T-helper 17 cell (primary cell): ENCODE measurements at places on chromosomes 7 and 10.

- H3K4me1 ChIP-seq = no peaks in the 10 kb centered on the region
- DNase-seq = no peak
- H3K27ac ChIP-seq = no peak overlapping the region
- no peaks in the 10 kb centered on the region for H3K27me3 ChIP-seq
- H3K36me3 ChIP-seq = no peaks in the 10 kb centered on the region
Measured at GRCh38 chr7:94314413-94315410, 80.0 kb upstream of the COL1A2 start.

- DNase-seq = no peak
- peaks cover 2% of the 10 kb centered on the region for H3K4me1 ChIP-seq
- H3K27me3 ChIP-seq = peaks cover 2% of the 10 kb centered on the region
- H3K36me3 ChIP-seq = no peaks in the 10 kb centered on the region
- no peak overlapping the region for H3K27ac ChIP-seq
- H3K4me3 ChIP-seq = no peak overlapping the region
Measured at GRCh38 chr10:16586358-16587138, 64.9 kb upstream of the C1QL3 start.

DNA sequence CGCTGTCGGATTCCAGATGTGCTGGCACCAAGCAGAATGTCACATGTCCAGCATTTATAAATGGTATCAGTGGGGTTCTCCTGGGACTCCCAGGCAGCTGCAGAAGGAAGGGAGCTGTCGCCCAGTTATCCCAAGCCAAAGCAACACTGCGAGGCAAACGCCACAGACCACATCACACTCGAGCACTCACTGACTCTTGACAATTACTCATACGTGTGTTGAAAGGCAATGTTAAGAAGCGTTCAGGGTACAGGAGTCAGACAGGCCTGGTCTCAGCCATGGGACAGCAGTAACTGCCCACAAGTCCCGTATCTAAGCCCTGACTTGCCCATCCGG, 113.4 kb downstream of the DIP2C start:
- no peak overlapping the region for H3K27ac ChIP-seq
- no peaks in the 10 kb centered on the region for H3K36me3 ChIP-seq
- peaks cover 34% of the 10 kb centered on the region for H3K27me3 ChIP-seq
- H3K4me3 ChIP-seq = no peak overlapping the region
- DNase-seq = no peak

GRCh38 chr7:41699516-41699915, 3.4 kb downstream of the INHBA start:
- H3K27me3 ChIP-seq = peaks cover 54% of the 10 kb centered on the region
- H3K27ac ChIP-seq = no peak overlapping the region
- DNase-seq = no peak
- H3K4me1 ChIP-seq = peaks cover 2% of the 10 kb centered on the region

GRCh38 chr10:10897400-10897799, 120.3 kb upstream of the CELF2 start:
- no peak for DNase-seq
- peaks cover 8% of the 10 kb centered on the region for H3K27me3 ChIP-seq
- H3K27ac ChIP-seq = no peak overlapping the region
- H3K4me3 ChIP-seq = no peak overlapping the region

GRCh38 chr7:77331938-77332695, 84.0 kb downstream of the GSAP start:
- peaks cover 32% of the 10 kb centered on the region for H3K4me1 ChIP-seq
- no peaks in the 10 kb centered on the region for H3K36me3 ChIP-seq
- H3K4me3 ChIP-seq = no peak overlapping the region
- H3K27me3 ChIP-seq = no peaks in the 10 kb centered on the region
- no peak for DNase-seq
- no peak overlapping the region for H3K27ac ChIP-seq

GRCh38 chr7:44618753-44619152, 12.3 kb downstream of the OGDH start:
- H3K27me3 ChIP-seq = no peaks in the 10 kb centered on the region
- DNase-seq = no peak
- peaks cover 5% of the 10 kb centered on the region for H3K36me3 ChIP-seq

- peaks cover 5% of the 10 kb centered on the region for H3K4me1 ChIP-seq
- H3K27me3 ChIP-seq = peaks cover 58% of the 10 kb centered on the region
- H3K27ac ChIP-seq = no peak overlapping the region
- no peak for DNase-seq
- no peak overlapping the region for H3K4me3 ChIP-seq
Measured at GRCh38 chr10:49595713-49596492, 14.2 kb upstream of the SLC18A3 start.

GRCh38 chr10:30589441-30589840, 40.1 kb downstream of the LYZL2 start:
- peaks cover 18% of the 10 kb centered on the region for H3K27me3 ChIP-seq
- peaks cover 5% of the 10 kb centered on the region for H3K4me1 ChIP-seq
- H3K36me3 ChIP-seq = peaks cover 5% of the 10 kb centered on the region
- no peak overlapping the region for H3K27ac ChIP-seq
- DNase-seq = no peak

- no peak for DNase-seq
- no peak overlapping the region for H3K4me3 ChIP-seq
- H3K4me1 ChIP-seq = no peaks in the 10 kb centered on the region
- no peaks in the 10 kb centered on the region for H3K36me3 ChIP-seq
- no peak overlapping the region for H3K27ac ChIP-seq
Measured at GRCh38 chr10:12910835-12911234, 90.7 kb downstream of the CCDC3 start.

DNA sequence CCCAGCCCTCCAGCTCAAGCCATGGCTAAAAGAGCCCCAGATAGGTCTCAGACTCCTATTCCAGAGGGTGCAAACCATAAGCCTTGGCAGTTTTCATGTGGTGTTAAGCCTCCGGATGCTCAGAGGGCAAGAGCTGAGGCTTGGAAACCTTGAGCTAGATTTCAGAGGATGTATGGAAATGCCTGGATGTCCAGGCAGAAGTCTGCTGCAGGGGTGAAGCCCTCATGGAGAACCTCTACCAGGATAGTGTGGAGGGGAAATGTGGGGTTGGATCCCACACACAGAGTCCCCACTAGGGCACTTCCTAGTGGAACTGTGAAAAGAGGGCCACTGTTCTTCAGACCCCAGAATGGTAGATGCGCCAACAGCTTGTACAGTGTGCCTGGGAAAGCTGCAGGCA, 13.2 kb upstream of the HPSE2 start:
- no peaks in the 10 kb centered on the region for H3K4me1 ChIP-seq
- no peak overlapping the region for H3K4me3 ChIP-seq

DNA sequence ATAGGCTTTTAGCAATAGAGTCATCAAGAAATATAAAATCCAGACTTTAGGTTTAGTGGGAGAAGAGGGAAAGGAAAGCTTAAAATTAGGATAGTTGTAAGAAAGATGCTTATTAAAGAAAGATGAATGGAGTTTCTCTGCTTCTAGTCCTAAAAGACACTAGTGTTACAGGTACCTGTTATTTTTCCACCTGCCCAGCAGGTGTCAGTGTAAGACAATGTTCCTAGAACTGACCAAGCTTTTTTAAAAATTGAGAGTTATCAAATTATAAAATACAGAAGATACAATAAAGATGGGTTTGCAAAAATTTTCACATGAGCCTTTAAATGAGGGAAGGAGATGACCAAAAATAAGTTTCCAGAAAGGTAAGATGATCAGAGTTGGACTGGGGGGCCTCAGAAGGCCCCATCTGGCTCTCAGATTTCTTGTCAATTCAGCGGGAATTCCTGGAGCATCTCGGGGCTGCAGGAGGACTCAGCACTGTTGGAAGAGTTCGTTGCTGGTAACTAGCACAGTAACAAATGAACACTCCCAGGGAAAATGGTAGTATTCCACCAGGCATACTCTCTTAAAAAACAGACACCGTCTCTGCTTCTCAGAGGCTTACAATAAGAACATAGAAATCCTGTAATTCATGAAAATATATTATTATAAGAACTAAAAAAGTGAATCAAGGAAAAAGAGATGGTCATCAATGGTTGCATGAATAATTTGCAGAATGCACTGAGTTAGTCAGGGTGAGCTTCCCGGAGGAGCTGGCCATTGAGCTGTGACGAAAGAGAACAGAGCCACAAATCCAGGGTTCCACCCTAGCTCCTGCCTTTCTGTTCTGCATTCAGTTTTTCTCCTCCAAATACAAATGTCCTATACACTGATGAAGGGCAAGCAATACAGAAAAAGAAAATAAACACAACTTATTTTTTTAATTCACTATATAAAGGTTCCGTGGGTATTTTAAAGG, 71.8 kb upstream of the PIK3CG start:
- H3K36me3 ChIP-seq = no peaks in the 10 kb centered on the region

GRCh38 chr7:156886020-156886795, 6.8 kb downstream of the LMBR1 start:
- H3K4me1 ChIP-seq = peaks cover 30% of the 10 kb centered on the region
- no peak for DNase-seq
- peaks cover 2% of the 10 kb centered on the region for H3K36me3 ChIP-seq

- H3K27ac ChIP-seq = no peak overlapping the region
- H3K4me1 ChIP-seq = no peaks in the 10 kb centered on the region
- no peaks in the 10 kb centered on the region for H3K27me3 ChIP-seq
- DNase-seq = no peak
- no peaks in the 10 kb centered on the region for H3K36me3 ChIP-seq
- H3K4me3 ChIP-seq = no peak overlapping the region
Measured at GRCh38 chr7:71659622-71660021, 527.7 kb downstream of the GALNT17 start.

DNA sequence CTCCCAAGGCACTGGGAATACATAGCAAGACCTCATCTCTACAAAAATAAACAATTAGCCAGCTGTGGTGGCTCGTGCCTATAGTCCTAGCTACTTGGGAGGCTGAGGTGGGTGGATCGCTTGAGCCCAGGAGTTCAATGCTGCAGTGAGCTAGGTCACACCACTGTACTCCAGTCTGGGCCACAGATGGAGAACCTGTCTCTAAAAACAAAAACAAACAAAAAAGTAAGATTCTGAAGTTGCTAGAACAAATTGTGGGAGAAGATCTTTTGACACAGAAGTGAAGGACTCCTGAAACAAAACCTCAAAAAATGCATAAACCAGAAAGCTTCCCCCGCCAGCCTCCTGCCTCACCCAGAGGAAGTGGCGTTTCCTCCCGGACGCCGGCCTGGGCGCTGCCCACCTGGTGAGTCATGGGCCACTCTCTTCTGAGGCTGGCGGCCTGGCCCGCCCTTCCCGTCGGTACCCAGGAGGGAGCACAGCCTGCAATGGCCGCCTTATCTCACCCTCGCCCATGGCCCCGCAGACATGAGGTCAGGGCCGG, 25.4 kb upstream of the ELN start:
- no peak for DNase-seq
- peaks cover 12% of the 10 kb centered on the region for H3K27me3 ChIP-seq
- no peaks in the 10 kb centered on the region for H3K36me3 ChIP-seq
- H3K27ac ChIP-seq = no peak overlapping the region
- H3K4me1 ChIP-seq = peaks cover 12% of the 10 kb centered on the region

DNA sequence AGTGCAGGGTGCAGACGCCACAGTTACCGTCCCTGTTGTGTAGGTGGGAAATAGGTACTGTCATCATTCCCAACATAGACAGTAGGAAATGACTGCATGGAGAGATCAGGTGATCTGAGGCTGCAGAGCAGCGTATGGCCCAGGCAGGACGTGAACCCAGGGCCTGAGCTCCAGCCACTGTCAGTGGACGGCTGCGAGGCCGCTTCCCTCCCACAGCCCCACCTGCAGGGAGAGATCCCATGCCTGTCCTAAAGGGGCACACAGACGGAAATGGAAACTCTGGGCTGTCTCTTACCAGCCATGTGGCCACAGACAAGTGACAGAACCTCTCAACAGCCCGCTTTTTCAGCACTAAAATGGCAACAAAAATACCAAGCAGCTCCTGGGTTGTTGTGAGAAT, 44.5 kb upstream of the MNX1 start:
- H3K27me3 ChIP-seq = peaks cover 28% of the 10 kb centered on the region
- no peak for DNase-seq
- H3K4me1 ChIP-seq = no peaks in the 10 kb centered on the region
- H3K36me3 ChIP-seq = no peaks in the 10 kb centered on the region

- no peak overlapping the region for H3K4me3 ChIP-seq
- H3K36me3 ChIP-seq = no peaks in the 10 kb centered on the region
- no peak for DNase-seq
- no peaks in the 10 kb centered on the region for H3K4me1 ChIP-seq
Measured at GRCh38 chr7:32255036-32255435, 184.8 kb upstream of the PDE1C start.

DNA sequence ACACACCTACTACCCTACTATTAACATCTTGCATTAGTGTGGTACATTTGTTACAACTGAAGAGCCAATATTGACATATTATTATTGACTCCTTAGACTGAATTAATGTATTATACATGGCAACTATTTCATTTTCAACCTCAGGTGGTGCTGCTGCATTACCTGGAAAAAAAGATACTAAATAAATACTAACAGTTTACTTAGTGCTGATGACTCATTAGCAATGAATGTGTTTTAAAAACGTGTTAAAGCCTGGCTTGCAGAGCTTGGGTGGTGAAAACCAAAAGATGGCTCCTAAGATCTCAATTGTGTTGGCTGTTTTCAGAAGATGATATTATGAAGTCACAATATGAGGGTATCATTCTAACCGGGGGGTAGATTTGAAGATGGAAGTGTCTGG, 34.8 kb downstream of the CFAP43 start:
- no peaks in the 10 kb centered on the region for H3K36me3 ChIP-seq
- DNase-seq = no peak
- peaks cover 36% of the 10 kb centered on the region for H3K27me3 ChIP-seq
- no peak overlapping the region for H3K27ac ChIP-seq
- H3K4me1 ChIP-seq = peaks cover 3% of the 10 kb centered on the region

DNA sequence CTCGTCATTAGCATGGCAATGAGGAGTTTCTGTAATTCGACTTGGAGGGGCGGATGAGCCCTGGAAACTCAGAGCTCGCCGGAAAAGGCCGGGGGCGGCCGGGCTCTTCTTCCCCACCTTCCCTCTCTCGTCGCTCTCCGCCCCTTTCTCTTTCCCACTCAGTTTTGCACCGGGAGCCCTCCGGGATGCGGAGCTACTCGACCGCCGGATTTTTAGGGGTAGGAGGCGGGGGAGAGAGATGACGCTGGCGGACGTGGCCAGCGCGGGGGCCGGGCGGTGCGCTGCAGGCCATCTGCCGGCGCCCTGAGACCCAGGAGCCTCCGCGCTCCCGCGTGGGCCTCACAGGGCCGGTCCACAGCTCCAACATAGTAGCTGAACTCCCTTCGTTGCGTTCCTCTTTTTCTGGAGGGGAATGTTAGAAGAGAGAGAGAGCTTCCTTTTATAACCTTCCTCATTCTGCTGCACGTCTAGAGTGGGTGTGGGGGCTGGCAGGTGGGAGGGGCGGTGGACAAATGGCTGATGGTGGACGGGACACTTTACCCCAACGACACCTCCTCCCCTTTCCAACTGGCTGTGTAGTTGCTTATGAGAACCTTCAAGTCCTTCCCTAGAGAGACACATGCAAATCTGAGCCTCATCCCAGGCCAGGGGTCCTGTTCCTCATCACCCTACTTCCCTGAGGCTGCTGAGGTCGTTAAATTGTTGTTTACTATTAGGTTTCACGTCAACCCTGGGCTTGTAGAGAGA, 1.1 kb upstream of the HOXA1 start:
- H3K4me3 ChIP-seq = peak overlapping the region; percentile 92
- no peak for DNase-seq
- peaks cover 24% of the 10 kb centered on the region for H3K4me1 ChIP-seq
- no peak overlapping the region for H3K27ac ChIP-seq
- H3K36me3 ChIP-seq = peaks cover 6% of the 10 kb centered on the region

GRCh38 chr10:116909307-116909706, 60.0 kb downstream of the ENO4 start:
- H3K27ac ChIP-seq = no peak overlapping the region
- no peaks in the 10 kb centered on the region for H3K36me3 ChIP-seq
- H3K27me3 ChIP-seq = peaks cover 4% of the 10 kb centered on the region
- H3K4me1 ChIP-seq = no peaks in the 10 kb centered on the region

- H3K27ac ChIP-seq = peak overlapping the region; percentile 19
- H3K4me3 ChIP-seq = no peak overlapping the region
- H3K27me3 ChIP-seq = no peaks in the 10 kb centered on the region
- peaks cover 10% of the 10 kb centered on the region for H3K36me3 ChIP-seq
- H3K4me1 ChIP-seq = peaks cover 4% of the 10 kb centered on the region
Measured at GRCh38 chr10:14926722-14927416, 27.0 kb downstream of the DCLRE1C start.
